ENCODE measurements at places on chromosomes 1 and 21. TPM values are rescaled to one million over a fixed set of nuclear protein-coding genes. Genes with fewer than 3 reads are reported as not detected.

Gene CCDC30
- 9.3 TPM for total RNA-seq

Gene FAM131C
- total RNA-seq = 1.4 TPM

Gene HENMT1
- 11.5 TPM for total RNA-seq

Gene ABCG1
- 8.4 TPM for total RNA-seq

Gene TDRD5
- total RNA-seq = 0.52 TPM

Gene ATP13A2
- 66.4 TPM for total RNA-seq

GRCh38 chr1:35253941-35254340, 14.6 kb upstream of the ZMYM4 start:
- DNase-seq = no peak
- no peak overlapping the region for H3K4me3 ChIP-seq
- H3K36me3 ChIP-seq = no peaks in the 10 kb centered on the region
- no peak overlapping the region for H3K27ac ChIP-seq
- peaks cover 2% of the 10 kb centered on the region for H3K27me3 ChIP-seq

- no peak for DNase-seq
- H3K4me1 ChIP-seq = peaks cover 5% of the 10 kb centered on the region
- H3K4me3 ChIP-seq = no peak overlapping the region
- no peaks in the 10 kb centered on the region for H3K36me3 ChIP-seq
- H3K27ac ChIP-seq = no peak overlapping the region
These were observed 13.9 kb downstream of the PALMD start for GRCh38 chr1:99659755-99660210.

GRCh38 chr1:26284597-26285347, 4.9 kb downstream of the SH3BGRL3 start:
- H3K36me3 ChIP-seq = peaks cover 8% of the 10 kb centered on the region
- H3K4me3 ChIP-seq = peak overlapping the region; percentile 63
- peaks cover 27% of the 10 kb centered on the region for H3K4me1 ChIP-seq
- peak overlapping the region; percentile 79 for H3K27ac ChIP-seq
- no peaks in the 10 kb centered on the region for H3K27me3 ChIP-seq

- H3K27ac ChIP-seq = no peak overlapping the region
- no peaks in the 10 kb centered on the region for H3K36me3 ChIP-seq
- H3K4me3 ChIP-seq = no peak overlapping the region
- peaks cover 4% of the 10 kb centered on the region for H3K27me3 ChIP-seq
These were observed 10.2 kb upstream of the BECN2 start for GRCh38 chr1:241947354-241947753.

GRCh38 chr1:115343200-115343737, 5.2 kb upstream of the NGF start:
- H3K27ac ChIP-seq = no peak overlapping the region
- H3K4me3 ChIP-seq = no peak overlapping the region
- DNase-seq = no peak
- no peaks in the 10 kb centered on the region for H3K4me1 ChIP-seq
- H3K27me3 ChIP-seq = peaks cover 45% of the 10 kb centered on the region

GRCh38 chr1:100077531-100077930, 55.2 kb downstream of the SASS6 start:
- peaks cover 19% of the 10 kb centered on the region for H3K36me3 ChIP-seq
- no peaks in the 10 kb centered on the region for H3K27me3 ChIP-seq
- H3K4me1 ChIP-seq = no peaks in the 10 kb centered on the region
- H3K27ac ChIP-seq = no peak overlapping the region
- no peak overlapping the region for H3K4me3 ChIP-seq

DNA sequence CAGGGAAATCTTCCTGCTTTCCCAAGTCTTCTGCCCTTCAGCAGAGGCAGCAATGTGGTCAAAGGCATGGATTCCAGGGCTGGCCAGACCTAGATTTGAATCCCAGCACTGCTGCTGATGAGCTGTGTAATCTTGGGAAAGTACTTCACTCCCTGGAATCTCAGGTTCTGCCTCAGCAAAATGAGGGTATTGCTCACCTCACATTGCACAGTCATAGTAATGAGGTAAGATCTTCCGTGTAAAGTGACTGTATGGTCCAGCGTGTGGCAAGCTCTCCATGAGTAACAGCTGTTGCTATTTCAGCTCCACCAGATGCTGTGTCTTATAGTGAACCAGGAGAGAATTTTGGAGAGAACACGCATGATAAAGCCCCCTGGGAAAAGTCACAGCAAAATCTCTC, 56.1 kb upstream of the F3 start:
- H3K36me3 ChIP-seq = no peaks in the 10 kb centered on the region
- no peak for DNase-seq
- peaks cover 12% of the 10 kb centered on the region for H3K4me1 ChIP-seq
- no peak overlapping the region for H3K27ac ChIP-seq
- no peak overlapping the region for H3K4me3 ChIP-seq

GRCh38 chr1:118294875-118295642, 110.0 kb upstream of the SPAG17 start:
- H3K27me3 ChIP-seq = peaks cover 4% of the 10 kb centered on the region
- no peak for DNase-seq

- DNase-seq = no peak
- no peak overlapping the region for H3K4me3 ChIP-seq
- peaks cover 4% of the 10 kb centered on the region for H3K27me3 ChIP-seq
These were observed 41.2 kb downstream of the OPRD1 start for GRCh38 chr1:28853093-28853742.

DNA sequence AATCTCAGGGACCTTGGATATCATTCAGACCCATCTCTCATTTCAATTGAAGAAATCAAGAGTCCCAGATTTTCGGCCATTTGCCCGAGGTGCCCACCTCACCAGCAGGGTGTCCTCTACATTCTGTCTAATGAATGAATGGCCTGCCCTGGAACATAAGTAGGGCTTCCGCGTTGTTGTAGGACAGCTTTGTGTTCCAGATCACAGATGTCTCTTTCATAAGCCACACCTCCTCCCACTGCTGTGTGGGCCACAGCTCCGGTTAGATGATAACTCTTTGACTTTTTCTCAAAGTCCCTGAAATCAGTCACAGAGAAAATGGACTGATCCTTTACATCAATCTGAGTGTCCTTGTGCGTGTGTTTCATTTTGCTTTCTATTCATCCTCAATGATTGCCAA, 144.4 kb downstream of the RGS7 start:
- no peak for DNase-seq
- no peaks in the 10 kb centered on the region for H3K27me3 ChIP-seq
- H3K4me3 ChIP-seq = no peak overlapping the region
- H3K27ac ChIP-seq = peak overlapping the region; percentile 43

- H3K4me1 ChIP-seq = peaks cover 5% of the 10 kb centered on the region
- no peak overlapping the region for H3K27ac ChIP-seq
- no peak for DNase-seq
- H3K36me3 ChIP-seq = no peaks in the 10 kb centered on the region
These were observed 430.1 kb upstream of the ESRRG start for GRCh38 chr1:217153361-217153760.

GRCh38 chr1:9443913-9444445, 95.3 kb upstream of the SLC25A33 start:
- DNase-seq = no peak
- no peaks in the 10 kb centered on the region for H3K27me3 ChIP-seq
- peak overlapping the region; percentile 35 for H3K4me3 ChIP-seq
- H3K36me3 ChIP-seq = no peaks in the 10 kb centered on the region
- H3K4me1 ChIP-seq = peaks cover 48% of the 10 kb centered on the region

- no peak for DNase-seq
- peaks cover 3% of the 10 kb centered on the region for H3K27me3 ChIP-seq
- H3K4me1 ChIP-seq = peaks cover 4% of the 10 kb centered on the region
- no peak overlapping the region for H3K27ac ChIP-seq
- no peaks in the 10 kb centered on the region for H3K36me3 ChIP-seq
These were observed 218.1 kb downstream of the USH2A start for GRCh38 chr1:216205176-216205575.

DNA sequence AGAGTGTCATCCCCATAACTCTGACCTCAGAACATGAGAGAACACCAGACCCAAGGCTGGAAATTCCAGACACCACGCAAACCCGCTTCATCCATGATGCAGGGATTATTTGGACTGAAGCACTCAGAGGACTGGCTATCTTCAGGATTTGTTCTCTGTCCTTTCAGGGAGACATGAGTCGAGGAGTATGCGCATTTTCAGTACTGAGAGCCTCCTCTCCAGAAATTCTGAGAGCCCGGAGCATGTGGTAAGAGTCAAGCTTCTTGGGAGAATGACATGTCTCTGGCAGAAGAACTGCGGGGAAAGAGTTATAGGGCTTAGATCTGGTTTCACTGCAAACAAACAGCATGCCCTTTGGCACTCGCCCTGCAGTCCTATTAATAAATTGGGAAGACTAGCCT, 6.9 kb downstream of the LAX1 start:
- H3K4me1 ChIP-seq = peaks cover 14% of the 10 kb centered on the region
- H3K36me3 ChIP-seq = no peaks in the 10 kb centered on the region
- H3K4me3 ChIP-seq = no peak overlapping the region
- H3K27me3 ChIP-seq = peaks cover 6% of the 10 kb centered on the region
- DNase-seq = no peak
- H3K27ac ChIP-seq = no peak overlapping the region

- H3K27me3 ChIP-seq = peaks cover 77% of the 10 kb centered on the region
- peaks cover 3% of the 10 kb centered on the region for H3K4me1 ChIP-seq
- no peaks in the 10 kb centered on the region for H3K36me3 ChIP-seq
- H3K4me3 ChIP-seq = no peak overlapping the region
- DNase-seq = no peak
These were observed 2.7 kb downstream of the SLC35F3 start for GRCh38 chr1:233907151-233907550.

DNA sequence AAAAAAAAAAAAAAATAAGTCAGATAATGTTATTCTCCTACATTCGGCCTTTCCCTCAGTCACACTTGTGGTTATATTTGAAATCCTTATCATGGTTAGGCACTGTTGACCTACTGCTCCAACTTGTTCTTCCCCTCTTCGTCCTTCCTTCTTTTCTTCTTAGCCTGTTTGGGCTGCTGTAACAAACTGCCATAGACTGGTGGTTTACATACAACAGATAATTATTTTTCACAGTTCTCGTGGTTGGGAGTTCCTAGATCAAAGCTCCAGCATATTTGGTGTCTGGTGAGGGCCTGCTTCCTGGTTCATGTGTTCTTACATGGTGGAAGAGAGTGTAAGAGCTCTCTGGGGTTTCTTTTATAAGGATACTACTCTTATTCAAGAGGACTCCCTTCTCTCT, 73.4 kb downstream of the RABGAP1L start:
- no peaks in the 10 kb centered on the region for H3K27me3 ChIP-seq
- H3K36me3 ChIP-seq = peaks cover 20% of the 10 kb centered on the region
- H3K27ac ChIP-seq = no peak overlapping the region
- DNase-seq = no peak
- H3K4me1 ChIP-seq = no peaks in the 10 kb centered on the region

DNA sequence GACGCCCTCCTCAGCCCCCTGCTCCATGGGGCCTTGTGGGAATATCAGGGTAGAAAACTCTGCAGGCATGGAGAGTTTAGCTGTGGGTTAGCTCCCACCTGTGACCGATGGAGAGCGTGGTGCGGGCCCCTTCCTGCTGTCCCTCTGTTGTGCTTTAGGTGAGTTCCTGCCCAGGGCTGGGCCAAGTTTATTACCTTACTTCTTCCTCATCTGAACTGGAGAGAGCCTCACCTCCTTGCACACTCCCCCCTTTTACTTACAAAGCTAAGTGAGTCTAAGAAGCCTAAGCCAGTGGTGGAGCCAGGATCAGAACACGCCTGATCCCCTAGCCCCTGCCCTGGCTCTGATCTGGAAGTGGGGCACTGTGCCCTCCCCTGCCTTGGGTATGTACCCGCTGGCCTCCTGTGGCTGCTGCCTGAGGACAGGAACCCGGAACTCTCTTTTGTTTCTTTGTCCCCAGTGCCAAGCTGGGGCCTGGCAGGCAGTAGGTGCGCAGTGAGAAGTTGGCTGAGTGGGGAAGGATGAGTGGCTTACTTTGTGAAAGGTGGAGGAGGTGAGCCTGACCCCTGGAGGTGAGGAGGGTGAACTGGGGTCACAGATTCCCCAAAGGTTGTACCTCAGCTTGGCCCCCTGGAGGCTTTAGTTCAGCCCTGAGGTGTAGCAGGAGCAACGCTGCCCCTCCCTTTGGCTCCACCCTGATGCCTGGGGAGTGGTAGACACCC, 32.9 kb downstream of the ARHGEF10L start:
- H3K36me3 ChIP-seq = no peaks in the 10 kb centered on the region
- H3K4me3 ChIP-seq = no peak overlapping the region
- peaks cover 59% of the 10 kb centered on the region for H3K4me1 ChIP-seq
- no peak for DNase-seq
- H3K27ac ChIP-seq = peak overlapping the region; percentile 81

DNA sequence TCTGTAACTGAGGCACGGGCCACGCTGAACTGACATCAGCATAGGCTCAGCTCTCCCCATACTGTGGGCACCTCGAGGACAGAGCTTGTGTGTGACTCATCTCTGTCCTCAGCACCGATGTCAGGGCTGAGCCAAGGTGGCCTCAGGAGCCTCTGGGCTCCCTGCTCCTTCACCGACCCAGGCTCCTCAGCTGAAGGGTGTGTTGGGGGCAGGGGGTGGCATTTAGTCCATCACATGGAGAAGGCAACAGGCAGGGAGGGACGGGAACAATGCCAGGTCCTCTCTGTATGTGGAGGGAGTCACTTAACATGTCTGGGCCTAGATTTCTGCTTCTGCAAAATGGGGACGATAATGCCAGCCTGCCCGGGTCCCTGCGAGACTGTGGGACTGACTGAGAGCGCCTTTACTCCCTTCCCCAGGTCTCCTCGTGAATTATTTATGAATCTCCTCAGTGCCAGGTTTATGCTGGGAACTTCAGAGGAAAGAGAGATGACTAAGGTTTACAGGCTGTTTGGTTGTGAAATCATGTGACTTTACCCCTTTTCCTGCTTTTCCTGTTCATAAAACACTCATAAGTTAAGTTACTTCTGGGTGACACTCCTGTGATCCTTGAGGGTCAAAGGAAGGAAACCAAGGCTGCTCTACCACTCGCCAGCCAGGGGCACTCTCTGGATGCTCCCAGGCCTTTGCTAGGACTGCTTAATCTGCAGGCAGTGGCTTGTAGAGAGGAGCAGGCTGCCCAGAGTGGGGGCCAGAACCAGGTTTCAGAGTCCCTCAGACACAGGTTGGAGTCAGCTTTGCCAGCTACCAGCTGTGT, 16.2 kb downstream of the TTC39A start:
- H3K4me3 ChIP-seq = peak overlapping the region; percentile 64
- H3K4me1 ChIP-seq = peaks cover 33% of the 10 kb centered on the region
- H3K27ac ChIP-seq = peak overlapping the region; percentile 83

Data from type B pancreatic cell (in vitro differentiated cells).